ENCODE measurements at places on chromosomes 6 and 20.

- DNase-seq: peak; percentile 45
Measured at GRCh38 chr20:44582311-44583025, at the start of gene PKIG. Gene PKIG (plus strand): TSS chr20:44582579. CDS start chr20:44614557, 31,978 bp downstream.

GRCh38 chr6:167858086-167858591, 31.4 kb downstream of the AFDN start:
- no peak for DNase-seq

DNA sequence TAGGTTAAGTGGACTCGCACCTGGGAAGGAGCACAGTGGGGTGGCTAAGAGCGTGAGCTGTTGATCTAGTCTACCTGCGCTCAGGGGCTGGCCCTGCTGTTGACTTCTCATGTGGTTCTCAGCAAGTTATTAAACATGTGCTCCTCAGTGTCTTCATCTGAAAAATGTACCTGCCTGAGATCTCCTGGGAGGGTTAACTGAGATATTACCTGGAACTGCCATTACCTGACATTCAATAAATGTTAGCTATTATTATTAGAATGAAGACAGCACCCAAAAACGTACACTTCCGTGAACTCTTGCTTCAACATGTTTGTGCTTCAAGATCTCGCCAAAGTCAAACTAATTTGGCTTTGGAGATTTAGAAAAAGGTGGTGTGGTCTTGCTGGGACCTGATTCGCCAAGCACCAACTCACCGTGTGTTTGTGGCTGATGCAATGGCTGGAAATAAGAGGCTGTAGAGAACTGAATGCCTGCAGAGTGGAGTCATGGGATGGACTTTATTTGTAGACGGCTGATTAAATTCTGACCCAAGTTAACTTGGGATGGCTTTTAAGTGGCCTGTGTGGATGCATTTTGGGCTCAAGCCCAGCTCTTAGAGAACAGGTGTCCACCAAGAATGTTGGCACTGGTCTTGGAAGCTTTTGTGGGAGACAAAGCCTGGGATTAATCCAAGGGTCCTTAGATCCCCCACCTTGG, 692.9 kb downstream of the QKI start:
- no peak for DNase-seq

DNA sequence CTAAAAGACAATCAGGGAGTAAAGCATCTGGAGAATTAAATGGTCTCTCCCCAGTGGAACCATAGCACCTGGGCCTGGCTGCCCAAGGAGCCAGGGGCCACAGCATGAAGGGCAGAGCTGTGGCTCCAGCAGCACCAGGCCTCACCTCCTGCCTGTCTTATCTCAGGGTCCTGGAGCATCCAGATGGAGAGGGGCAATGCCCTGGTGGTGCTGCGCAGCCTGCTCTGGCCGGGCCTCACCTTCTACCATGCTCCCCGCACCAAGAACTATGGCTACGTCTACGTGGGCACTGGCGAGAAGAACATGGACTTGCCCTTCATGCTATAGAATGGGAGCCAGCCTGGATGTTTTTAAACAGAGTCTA, 17.0 kb downstream of the MRPS18A start:
- DNase-seq: no peak

DNA sequence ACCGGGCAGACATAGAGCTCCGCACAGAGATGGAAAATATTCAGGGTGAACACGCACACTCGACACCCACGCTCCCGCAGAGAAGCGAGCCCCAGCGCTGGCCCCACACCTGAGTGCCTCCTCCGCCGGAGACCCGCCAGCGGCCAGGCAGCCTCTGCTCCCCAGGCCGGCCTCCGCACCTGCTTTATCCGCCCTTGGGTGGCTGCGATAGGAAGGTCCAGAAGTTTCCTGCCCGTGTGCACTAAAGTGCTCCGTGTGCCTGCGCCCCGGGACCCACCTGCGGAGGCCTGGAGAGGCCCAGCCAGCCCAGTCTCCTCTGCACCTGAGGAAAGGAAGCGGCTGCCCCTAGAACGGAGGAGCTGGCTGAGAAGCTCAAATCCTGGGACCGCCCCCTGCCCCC, 10.8 kb upstream of the FOXC1 start:
- no peak for DNase-seq

GRCh38 chr6:87922947-87923330, 124.7 kb upstream of the SPACA1 start:
- DNase-seq: peak; percentile 78

- no peak for DNase-seq
Measured at GRCh38 chr6:34340906-34341480, 51.5 kb downstream of the NUDT3 start.

GRCh38 chr6:82283771-82284410, 36.3 kb upstream of the IBTK start:
- no peak for DNase-seq

- DNase-seq: no peak
Measured at GRCh38 chr6:85008296-85009009, 244.1 kb upstream of the TBX18 start.

GRCh38 chr6:29968130-29968529, 25.8 kb downstream of the HLA-A start:
- DNase-seq: no peak

DNA sequence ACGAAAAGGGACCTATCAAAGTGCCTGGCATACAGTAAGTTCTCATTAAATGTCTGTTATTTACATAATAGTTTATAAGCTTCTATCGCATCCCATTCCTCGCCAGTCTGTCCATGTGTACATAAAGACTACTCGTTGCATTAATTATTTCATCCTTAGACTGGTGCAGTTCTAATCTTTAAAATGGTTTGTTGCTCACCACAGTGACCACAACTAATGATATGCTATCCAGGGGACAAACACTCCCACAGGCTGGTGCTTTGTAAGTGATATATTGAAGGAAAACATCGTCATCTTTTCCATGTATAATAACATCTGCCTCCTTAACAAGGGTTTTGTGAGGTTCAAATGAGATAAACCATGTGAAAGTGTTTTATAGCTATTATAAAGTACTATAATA, 39.0 kb upstream of the HBS1L start:
- no peak for DNase-seq

DNA sequence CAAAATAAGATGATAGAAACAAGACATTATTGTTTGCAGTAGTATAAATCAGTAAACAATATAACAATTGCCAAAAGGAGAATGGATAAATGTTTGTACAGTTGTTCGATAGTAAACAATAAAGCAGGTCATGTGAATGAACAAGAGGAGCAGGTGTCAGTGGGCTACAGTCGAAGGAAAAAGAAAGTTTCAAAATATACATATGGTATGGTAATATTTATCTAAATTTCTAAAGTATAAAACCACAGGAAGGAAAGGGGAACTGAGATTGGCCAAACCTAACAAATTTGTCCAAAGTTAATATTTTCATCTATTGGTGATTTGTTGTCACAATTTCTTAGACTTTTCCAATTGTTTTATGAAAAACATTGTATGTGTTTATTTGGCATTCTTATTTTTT, 110.9 kb downstream of the SH3BGRL2 start:
- DNase-seq: no peak

- no peak for DNase-seq
Measured at GRCh38 chr6:142331075-142331551, 29.3 kb downstream of the ADGRG6 start.

DNA sequence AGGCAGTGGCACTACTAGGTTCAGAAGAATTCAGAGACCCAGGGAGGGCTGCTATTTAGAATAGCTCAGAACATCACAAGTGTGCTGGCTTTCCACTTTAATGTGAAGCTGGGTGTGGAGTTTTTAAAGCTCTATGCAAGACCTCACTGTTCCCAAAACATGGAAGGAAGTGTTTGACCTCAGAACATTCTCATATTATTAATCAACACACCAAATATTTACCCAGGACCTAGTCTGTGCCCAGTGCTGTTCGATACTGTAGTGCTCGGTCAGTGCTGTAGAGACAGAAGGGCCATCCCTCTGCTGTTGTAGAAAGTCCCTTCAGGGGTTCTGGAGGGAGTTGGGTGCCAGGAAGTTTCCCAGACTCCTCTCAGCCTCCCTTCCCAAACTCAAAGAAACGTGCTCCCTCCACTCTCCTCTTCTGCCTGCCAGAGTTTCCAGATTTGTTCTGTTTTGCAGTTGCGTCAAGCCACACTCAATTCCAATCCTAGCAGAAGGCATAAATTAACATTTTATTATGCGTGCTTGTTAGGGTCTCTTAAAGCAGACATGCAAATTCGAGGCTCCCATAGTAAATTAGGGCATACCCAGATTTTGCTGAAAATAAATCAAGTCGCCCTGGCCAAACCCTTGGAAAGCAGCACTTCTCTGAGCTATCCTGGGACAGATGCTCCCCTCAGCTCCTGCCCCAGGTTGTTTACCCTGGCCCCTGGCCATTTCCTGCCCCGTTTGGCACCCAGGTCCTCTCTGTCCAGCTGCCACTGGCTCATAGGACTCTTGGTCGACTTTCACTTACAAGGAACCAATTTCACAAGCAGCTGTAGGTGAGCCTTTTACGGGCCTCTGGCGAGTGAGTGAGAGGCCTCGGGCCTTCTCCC, 248.6 kb downstream of the HIVEP2 start:
- DNase-seq: no peak

DNA sequence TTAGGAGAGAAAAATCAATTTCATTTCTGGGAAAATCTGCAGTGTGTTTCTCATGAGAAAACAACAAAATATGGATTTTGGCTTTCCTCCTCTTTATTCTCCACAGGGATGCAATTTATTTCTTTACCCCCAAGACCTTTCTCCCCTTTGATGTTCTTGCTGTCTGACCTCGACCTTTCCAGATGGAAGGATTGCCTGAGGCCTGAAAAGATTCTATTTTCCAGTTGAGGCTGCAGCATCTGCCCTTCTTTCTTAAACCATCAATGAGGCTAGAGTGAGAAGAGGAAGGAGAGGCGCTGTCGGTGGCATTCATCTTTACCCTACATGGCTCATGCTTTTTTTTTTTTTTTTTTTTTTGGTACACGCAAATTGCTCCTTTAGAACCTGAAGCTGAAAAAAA, 344.2 kb upstream of the BTBD3 start:
- no peak for DNase-seq

DNA sequence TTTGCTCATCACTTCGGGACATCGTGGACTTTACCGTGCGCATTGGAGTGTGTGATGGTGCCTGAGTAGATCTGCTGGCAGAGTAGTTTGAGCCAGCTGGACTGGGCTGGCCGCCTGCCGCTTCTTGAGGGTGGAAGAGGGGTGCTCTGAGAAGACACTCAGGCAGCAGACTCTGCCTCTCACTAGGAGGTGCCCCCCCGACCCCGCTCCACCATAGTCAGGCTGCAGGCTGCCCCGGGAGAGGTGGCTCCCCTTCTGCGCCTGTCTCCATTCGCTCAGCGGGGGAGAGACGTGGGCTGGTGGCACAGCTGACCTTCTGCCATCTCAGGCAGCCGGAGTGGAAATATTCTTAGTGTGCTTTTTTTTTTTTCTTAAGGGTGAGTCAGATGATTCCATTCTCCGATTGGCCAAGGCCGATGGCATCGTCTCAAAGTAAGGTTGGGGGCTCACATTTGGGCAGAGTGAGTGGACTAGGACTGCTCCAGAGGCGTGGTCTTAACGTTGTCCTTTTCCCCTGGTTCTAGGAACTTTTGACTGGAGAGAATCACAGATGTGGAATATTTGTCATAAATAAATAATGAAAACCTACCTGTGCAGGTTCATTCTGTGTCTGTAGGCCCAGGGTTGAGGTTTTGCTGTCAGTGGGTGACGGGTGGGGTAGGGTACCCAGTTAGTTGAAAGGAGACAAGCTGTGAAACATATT, 1.2 kb downstream of the RPS21 start:
- DNase-seq: no peak

DNA sequence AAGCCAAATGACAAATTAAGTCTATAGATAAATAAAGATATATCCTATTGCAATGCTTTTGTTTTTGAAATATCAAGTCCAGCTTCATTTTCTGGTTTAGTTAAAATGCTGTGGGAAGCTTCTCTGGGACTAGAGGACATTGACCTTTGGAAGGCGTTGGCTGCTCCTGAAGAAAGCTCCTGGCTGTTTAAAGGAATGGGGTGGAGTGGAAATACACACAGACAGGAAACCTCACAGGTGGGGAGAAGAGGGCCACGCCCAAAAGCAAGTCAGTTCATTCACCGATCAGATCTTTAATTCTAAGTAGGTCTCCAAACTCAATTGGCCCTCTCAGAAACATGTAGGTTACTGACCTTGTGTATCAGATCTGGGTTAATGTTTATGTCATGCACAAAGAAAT, 59.6 kb downstream of the SPTLC3 start:
- no peak for DNase-seq

DNA sequence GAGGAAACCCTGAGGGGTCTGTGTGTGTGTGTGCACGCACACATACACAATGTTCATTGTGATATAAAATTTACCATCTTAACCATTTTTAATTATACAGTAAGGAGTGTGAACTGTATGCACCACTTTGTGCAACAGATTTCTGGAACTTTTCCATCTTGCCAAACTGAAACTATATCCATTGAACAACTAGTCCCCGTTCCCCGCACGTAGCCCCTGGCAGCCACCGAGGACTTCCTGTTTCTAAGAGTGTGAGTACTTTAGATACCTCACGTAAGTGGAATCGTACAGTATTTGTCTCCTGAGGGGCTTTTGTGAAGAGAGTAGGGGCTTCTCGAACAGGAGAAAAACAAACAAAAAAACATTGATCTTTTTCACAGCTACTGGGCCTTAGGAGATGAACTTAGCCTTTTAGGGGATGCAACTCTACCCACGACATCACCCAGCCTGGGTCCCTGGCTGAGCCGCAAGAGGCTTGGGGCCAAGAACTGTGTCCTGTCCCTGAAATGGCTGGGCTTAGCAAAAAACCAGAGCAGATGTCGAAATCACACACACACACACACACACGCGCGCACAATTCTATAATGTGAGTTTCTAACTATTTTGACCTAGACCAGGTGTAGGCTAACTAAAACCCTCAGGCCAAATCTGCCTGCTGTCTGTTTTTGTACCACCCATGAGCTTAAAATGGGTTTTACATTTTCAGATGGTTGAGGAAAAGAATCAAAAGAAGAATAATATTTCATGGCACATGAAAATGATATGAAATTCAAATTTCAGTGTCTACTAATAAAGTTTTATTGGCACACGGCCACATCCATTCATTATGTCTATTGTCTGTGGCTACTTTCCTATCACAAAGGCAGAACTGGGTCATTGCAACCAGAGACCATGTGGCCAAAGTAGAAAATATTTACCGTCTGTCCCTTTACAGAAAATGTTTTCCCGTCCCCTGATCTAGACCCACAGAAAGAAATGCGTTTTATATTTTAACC, 144.2 kb downstream of the EYA2 start:
- peak; percentile 66 for DNase-seq

DNA sequence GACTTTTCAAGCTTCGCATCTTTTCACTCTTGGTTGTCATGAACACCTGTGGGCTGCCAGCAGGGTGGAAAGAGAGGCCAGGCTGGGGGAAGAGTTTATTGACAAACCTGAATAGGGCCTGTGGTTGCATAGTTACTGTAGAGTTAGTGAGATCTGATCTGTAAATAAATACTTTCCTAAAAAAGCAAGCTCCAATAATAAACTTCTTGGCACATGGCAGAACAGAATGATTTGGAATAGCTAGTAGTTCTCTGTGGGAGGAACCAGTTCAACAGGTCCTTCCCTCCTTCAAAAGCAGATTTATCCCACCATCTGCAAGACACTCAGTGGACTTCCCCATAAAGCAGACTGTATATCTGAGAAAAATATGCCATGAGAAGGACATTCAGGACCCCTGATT, 445.0 kb downstream of the HACE1 start:
- DNase-seq: no peak

GRCh38 chr6:146861029-146861563, 262.3 kb downstream of the ADGB start:
- no peak for DNase-seq

- DNase-seq: no peak
Measured at GRCh38 chr20:10119336-10119735, 84.5 kb downstream of the ANKEF1 start.
